ENCODE measurements at places on chromosomes 6 and 20.

DNA sequence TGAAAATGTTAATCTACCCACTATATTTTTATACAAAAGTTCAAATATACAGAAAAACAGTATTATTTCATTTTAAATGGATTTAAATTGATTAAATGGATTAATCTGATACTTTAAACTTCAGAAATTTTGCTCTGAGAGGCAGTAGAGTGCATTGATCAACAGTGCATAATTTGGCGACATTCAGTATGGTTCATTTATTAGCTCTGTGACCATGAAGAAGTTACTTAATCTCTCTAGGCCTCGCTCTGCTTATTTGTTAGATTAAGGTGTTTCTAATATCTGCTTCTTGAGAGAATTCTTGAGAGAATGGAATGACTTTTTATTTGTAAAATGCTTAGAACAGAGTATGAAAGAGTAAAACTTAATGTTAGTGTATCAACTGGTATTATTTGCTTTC, 8.9 kb downstream of the PDE7B start:
- no peak for DNase-seq

GRCh38 chr6:130140084-130140483, 82.7 kb downstream of the SAMD3 start:
- DNase-seq: no peak

DNA sequence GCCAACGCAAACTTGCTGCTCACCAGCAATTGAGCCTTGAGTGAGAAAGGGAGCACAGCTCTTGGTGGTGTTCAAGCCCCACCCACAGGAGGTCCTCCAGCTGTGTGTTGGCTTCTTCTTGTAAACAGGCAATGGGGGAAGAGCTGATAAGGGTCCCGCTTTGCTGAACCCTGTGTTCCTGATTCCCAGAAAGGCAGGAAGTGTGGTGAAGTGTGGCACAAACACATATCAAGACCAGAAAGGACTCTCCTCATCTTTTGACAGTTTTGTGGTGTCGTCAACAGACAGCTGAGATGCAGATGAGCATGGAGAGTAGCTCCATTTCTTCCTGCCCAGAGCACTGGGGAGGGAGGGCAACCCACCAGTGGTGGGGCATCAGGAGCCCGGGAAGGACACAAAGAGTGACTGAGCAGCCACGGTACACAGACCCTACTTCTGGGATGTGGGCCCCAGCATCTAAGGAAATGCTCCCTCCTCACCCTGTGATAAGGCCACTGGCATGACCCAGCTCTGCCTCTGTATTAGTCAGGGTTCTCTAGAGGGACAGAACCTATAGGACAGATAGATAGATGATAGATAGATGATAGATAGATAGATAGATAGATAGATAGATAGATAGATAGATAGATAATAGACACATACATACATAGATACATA, 188.9 kb upstream of the TAB2 start:
- DNase-seq: no peak

DNA sequence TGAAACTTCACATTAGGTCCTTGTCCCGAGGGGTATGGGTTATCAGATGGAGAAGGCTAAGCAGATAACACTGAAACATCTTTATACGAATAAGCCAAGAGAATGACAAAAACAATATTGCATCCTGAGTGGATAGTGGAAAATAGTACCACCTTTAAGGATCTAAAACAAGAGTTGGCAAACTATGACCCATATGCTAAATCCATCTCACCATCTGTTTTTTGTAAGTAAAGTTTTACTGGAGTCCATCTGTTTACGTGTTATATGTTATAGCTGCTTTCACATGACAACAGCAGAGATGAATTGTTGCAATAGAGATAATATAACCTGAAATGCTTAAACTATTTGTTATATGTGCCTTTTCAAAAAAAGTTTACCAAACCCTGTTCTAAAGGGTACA, 76.1 kb upstream of the TRDN start:
- DNase-seq: no peak

DNA sequence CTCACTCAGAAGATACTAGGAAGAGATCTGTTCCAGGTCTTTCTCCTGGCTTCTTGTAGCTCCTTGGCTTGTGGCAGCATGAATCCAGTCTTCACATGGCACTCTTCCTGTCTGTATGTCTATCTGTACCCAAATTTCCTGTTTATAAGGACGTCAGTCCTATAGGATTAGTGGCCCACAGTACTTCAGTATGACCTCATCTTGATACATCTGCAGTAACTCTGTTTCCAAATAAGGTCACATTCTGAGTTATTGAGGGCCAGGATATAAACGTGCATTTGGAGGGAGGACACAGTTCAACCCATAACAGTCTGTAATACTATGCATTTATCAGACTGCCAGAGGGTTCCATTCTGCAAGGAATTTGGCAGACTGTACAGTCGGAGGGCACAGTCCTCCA, 57.6 kb upstream of the DYNLRB1 start:
- DNase-seq: no peak

- no peak for DNase-seq
Observed at GRCh38 chr6:116191881-116192280, 62.0 kb downstream of the TSPYL4 start.

- no peak for DNase-seq
Observed at GRCh38 chr6:23435126-23435525, 690.9 kb upstream of the NRSN1 start.

DNA sequence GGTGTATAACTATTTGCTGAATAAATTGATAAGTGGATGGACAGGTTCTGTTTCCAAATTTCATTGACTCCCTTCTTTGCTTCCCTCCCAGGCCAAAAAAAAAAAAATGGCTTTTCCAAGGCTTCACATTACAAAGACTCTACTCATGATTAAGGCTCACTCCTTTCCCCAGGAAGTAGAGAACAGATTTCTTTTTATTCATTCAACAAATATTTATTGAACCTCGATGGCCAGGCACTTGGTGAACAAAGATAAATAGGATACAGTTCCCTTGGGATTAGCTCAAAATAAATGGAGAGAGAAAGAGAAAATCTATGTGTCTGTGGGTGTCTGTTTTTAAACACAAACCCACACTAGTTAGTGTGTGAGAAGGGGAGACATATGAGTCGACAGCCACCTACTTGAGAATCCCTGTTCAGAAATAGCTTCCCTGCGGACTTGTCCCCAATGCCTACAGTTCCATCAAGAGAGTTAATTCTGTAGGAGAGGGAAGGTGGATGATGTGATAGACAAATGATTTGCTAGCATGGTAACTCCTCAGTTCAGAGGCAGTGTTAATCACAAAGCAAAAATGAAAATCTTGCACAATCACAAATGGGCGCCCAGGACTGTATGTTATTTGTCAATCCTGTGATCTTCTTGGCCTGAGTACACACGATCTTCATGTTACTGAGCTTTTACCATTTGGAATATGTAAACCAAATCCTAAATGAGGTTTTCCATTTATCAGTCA, 20.3 kb downstream of the TRAF3IP2 start:
- DNase-seq: no peak

DNA sequence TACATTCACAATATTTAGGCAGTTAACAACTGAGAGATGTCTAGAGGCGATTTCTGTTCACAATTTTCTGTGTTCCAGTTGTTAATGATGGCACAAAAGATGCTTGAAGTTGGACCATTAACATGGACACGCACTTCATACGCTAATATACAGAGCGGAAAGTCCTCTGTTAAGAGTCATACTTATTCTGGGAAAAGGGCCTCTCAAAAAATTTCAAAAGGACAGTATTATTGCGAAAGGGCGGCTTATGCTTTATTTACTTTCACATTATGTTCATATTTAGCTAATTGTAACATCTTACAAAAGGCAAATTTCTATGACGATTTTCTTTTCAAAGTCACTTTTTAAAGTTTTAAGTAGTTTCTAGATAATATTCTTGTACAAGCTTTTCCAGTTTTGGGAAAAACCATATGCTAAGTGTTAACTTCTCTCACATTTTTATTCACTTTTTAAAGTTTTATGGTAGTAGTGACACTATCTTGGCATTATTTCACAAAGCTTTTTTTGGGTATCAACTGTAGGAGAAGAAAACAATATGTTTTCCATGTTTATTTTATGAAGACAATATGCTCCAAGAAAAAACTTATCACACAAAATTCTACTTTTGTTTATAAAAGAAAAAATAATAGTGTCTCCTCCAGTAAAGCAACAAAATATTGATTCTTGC, 62.3 kb downstream of the MAP7 start:
- DNase-seq: no peak

DNA sequence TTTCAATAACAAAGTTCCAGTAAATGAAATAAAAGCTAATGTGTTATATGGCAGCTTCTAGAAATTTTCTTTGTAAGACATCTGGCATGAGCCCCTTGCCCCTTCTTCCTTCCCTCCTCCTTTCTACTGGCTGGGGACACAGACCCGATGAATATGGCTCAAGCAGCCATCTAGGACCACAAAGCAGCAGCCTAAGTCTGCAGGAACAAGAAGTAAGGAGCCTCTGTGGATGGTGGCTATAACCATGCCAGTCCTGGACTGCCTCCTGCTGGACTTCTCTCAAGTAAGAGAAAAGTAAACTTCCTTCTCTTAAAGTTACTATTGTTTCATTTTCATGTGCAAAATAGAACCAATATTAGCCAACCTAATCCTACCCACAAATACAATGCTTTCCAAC, 114.9 kb upstream of the DST start:
- DNase-seq: no peak

DNA sequence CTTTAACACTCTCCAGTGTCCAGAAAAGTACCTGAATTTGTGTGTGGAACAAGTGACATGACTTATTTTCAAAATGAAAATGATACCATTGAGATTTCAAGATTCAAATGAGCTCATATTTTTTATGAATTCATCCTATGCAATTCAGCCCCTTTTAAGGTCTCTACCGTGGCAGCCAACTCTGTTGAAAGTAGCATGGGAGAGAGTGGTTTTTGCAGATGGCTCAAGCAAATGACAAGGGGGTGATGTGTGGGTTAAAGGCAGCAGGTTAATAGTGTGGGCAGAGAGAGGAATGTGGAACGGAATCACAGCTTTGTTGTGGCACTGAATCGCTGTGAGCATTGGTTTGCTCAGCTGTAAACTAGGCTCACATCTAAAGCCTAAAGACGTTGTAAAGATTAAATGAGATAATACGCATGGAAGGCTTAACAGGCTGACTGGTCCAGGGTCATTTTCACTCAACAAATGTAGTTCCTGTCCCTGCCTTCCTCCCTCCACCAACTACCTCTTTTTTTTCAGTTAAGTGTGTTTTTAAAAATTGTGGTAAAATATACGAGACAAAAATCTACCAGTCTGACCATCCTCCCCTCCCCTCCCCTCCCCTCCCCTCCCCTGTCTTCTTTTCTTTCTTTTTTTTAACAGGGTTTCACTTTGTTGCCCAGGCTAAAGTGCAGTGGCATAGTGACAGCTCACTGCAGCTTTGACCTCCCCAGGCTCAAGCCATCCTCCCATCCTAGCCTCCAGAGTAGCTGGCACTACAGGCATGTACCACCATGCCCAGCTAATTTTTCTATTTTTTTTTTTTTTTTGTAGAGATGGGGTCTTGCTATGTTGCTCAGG, 114.7 kb upstream of the ZNF217 start:
- DNase-seq: no peak

- DNase-seq: no peak
Observed at GRCh38 chr20:54435015-54435414, 40.4 kb upstream of the DOK5 start.

DNA sequence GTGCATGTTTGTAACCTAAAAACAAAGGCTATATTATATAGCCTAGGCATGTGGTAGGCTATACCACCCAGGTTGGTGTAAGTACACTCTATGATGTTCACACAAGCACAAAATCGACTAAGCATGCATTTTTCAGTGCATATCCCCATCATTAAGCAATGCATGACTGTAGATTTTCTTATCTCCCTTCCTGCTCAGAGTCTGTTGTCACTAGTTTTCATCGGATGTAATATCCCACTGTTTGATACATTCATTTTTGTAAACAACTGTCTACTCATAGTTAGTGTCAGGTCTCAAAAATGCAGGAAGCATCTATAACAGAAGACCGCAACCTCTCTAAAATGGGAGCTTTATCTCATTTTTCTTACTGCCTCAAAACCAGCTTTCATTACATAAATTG, 70.7 kb downstream of the GFRAL start:
- no peak for DNase-seq

- no peak for DNase-seq
Observed at GRCh38 chr6:44305200-44305725, 7.9 kb downstream of the AARS2 start.

GRCh38 chr6:17945111-17945510, 42.3 kb downstream of the KIF13A start:
- DNase-seq: no peak

GRCh38 chr6:151044465-151045441, 179.3 kb downstream of the MTHFD1L start:
- DNase-seq: no peak

DNA sequence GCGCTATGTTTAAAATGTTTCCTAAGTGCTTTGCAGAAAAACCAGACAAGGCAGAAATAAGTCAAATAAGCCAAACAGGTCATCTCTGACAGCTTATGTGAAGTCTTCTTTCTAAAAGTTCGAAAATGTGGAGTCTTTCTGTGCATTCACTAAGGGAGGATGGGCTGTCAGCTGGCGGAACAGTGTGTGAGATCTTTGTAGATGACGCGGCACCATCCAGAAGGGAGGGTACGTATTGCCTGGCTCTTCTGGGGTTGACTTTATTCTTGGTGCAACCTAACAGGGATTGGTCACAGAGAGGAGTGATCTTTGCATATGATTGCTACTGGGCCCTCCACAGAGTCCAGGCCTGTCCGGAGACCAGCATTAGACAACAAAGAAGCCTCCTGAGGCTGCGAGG, 114.5 kb upstream of the EDN1 start:
- DNase-seq: no peak

- no peak for DNase-seq
Observed at GRCh38 chr20:57928181-57928967, 218.6 kb upstream of the PMEPA1 start.

DNA sequence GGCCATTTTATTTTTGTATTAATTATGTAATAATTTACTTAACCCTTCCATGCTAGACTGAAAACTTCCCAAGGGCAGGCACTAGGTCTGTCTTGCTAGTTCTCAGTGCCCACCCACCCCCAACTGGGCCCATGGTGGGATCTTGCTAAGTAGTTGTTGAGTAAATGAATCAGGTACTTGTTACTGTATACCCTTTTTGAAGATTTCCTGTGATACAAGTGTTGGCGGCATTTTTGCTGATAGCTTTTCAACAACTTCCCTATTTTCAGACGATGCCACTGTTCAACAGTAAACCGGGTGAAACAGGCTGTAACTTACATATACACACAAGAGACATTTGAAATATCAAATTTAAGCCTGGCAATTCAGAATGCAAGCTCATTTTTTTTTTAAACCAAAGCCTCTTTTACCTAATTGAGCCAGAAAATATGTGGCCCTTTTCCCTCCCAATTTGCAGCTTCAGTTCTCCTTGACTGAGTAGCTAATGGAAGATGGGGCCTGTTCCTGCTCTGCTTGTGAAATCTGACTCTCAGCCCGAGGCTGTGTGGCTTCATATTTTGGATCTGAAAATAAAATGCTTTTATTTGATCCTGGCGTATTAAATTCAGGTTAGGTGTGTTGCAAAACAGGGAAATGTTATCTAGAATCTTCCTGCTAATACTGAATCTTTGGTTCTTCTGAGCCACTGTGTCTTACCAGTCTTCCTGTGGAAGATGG, 288.3 kb downstream of the NRN1 start:
- DNase-seq: no peak

GRCh38 chr20:44006578-44006977, 91.9 kb downstream of the TOX2 start:
- no peak for DNase-seq

GRCh38 chr20:41848180-41848579, 230.0 kb upstream of the CHD6 start:
- no peak for DNase-seq
